ENCODE measurements at places on chromosomes 7 and 10.

GRCh38 chr7:140304191-140304799, 94.0 kb downstream of the SLC37A3 start:
- DNase-seq, result no peak

- no peak for DNase-seq
These were observed 21.8 kb downstream of the PRKCQ start for GRCh38 chr10:6558272-6558671.

DNA sequence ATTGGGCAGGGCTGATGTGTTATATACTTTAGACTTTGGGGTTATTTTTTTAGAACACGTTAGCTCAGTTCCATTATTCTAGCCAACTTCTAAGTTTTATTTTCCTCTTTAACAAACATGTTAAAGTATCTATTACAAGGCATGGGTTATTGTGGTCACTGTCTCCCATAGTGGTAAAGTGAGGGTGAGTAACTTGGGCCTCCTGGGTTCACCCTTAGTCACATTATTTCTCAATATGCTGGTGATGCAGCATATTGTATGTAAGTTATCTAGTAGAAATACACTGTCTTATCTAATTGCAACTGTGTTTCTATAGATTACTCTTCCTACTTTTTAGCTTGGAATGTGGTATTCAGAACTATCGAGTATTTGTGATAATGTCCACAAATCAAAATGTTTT, 65.9 kb downstream of the BBS9 start:
- no peak for DNase-seq

GRCh38 chr7:935164-935873, 19.2 kb downstream of the ADAP1 start:
- DNase-seq, result no peak

DNA sequence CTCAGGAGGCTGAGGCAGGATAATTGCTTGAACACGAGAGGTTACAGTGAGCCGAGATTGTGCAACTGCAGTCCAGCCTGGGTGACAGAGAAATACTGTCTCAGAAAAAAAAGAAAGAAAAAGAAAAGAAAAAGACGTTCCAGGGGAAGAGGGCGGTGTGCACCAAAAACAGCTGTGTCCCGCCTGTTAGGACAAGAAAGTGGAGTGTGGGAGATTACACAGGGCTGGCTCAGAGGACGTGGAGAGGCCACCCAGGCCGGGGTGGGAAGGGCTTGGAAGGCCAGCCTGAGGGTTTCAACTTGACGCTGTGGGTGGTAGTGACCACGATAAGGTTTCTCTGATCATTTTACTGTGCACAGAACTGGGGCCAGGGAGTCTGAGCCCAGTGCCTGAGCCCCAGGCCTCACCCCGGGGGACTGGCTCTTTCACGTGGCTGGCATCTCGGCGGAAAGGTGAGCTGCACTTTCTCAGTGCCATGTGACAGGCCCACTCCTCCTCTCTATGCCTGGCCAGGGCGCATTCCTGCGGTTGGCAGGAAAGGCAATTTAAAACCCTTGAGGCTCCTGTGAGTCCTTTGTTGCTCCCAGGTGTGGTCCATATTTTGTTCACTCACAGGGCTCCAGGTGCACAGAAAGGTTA, 13.9 kb downstream of the RHBDD2 start:
- DNase-seq, result no peak

GRCh38 chr7:151062399-151063211, 3.2 kb downstream of the SLC4A2 start:
- peak; percentile 90 for DNase-seq

DNA sequence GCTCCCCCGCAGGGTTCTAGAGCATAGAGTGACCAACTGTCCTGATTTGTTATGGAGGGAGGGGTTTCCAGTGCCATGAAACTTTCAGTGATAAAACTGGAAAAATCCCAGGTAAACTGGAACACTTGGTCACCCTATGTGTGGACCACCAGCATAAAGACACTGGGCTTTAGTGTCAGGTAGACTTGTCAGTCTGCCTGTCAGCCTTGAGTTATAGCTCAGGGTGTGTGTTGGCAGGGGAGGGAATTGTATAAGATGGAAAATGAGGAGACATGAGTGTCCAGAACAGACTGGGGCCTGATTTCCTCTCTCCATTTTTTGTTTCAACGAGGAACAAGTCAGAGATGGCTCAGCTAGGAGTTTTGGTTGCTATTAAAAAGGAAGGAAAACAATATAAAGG, 10.2 kb upstream of the EFCAB10 start:
- no peak for DNase-seq

- no peak for DNase-seq
These were observed 7.1 kb downstream of the KCNMA1 start for GRCh38 chr10:77630507-77630848.

GRCh38 chr7:79820387-79820786, 314.2 kb upstream of the GNAI1 start:
- DNase-seq, result peak; percentile 20

- DNase-seq, result peak; percentile 23
These were observed 54.0 kb downstream of the PWWP2B start for GRCh38 chr10:132450825-132451505.

DNA sequence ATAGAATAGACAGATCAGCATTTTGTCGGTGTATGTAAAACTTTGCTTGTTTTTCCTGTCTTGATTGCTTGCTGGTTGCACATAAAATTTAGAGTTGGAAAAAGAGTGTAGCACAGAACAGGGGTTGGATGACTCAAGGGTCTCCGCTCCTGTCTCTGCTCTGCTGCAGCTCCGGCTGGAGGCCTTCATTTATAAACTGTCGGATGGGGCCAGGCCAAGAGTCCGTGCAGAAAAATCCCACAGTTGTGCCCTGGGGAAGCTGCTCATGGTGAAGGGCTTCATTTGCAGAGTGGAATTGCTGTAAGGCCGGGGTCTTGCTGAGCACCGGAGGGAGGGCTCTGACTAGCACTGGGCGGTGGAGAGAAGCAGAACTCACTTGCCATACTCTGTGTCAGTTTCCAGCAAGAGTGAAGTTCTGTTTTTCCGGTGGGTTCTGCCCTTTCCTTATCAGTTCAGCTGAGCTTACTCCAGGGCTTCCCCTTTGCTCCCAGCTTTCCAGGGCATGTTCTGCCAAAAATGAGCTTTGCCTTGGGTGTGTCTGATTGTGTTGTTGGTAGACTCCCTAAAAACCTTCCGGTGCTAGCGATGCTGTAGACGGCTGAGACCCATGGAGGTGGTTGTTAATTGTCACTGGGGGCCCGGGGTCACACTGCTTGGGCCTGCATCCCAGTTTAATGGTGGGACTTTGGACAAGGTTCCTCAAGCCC, 67.2 kb downstream of the CAMK1D start:
- no peak for DNase-seq

- DNase-seq, result no peak
These were observed 77.1 kb upstream of the GNAI1 start for GRCh38 chr7:80057488-80057887.

DNA sequence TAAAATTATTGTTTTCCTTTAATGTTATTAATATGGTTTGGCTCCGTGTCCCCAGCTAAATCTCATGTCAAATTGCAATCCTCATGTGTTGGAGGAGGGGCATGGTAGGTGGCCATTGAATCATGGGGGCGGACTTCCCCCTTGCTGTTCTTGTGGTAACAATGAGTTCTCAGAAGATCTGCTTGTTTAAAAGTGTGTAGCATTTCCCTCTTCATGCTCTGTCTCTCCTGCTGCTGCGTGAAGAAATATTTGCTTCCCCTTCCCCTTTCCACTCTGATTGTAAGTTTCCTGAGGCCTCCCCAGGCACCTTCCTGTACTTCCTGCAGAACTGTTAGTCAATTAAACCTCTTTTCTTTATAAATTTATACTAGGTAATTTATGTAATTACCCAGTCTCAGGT, 27.5 kb downstream of the VIM start:
- DNase-seq, result no peak

DNA sequence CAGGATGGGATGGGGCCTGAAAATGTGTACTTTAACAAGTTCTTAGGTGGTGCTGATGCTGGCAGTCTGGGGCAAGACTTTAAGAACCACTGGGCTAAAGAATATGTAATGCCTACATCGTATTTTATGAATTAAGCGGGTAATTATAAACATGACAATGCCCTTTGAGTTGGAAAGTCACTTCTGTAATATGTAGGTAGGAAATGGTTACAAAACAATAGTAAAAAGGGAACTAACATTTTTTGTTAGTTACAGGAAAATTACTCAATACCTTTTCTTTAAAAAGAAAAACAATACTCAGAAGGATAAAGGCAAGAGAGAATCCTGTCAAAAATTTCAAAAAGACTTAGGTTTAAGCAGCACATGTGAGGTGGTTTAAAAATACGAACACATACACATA, 48.3 kb upstream of the STEAP4 start:
- DNase-seq, result no peak

DNA sequence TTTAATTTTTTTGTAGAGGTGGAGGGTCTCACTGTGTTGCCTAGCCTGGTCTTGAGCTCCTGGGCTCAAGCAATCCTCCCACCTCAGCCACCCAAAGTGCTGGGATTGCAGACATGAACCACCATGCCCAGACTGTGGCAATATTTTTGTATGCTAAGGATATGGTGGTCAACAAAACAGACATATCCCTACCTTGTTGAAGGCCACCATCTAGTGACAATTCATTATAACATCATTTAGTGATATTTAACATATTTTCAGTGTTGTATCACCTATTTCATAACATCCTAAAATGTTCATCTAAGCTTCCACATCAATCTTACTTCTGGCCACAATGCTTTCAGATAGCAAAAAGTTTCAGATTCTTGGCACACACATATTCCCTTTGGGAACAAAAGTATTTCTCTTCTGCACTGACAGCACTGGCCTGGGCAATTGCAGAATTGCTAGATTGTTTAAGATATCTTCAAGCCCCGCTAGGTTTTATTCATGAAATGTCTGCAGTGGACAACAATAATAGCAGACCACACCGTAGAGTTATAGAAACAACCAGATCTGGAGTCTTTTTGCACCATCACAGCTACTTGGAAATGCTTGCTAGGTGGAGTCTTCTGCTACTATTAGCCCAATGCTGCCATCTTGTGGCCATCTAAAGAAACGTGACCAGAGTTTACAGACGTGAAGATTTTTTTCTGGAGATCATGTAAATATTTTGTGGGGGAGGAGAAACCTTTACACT, 58.4 kb downstream of the DNAJC12 start:
- peak; percentile 68 for DNase-seq

GRCh38 chr7:37930226-37930948, 9.9 kb downstream of the EPDR1 start:
- no peak for DNase-seq

DNA sequence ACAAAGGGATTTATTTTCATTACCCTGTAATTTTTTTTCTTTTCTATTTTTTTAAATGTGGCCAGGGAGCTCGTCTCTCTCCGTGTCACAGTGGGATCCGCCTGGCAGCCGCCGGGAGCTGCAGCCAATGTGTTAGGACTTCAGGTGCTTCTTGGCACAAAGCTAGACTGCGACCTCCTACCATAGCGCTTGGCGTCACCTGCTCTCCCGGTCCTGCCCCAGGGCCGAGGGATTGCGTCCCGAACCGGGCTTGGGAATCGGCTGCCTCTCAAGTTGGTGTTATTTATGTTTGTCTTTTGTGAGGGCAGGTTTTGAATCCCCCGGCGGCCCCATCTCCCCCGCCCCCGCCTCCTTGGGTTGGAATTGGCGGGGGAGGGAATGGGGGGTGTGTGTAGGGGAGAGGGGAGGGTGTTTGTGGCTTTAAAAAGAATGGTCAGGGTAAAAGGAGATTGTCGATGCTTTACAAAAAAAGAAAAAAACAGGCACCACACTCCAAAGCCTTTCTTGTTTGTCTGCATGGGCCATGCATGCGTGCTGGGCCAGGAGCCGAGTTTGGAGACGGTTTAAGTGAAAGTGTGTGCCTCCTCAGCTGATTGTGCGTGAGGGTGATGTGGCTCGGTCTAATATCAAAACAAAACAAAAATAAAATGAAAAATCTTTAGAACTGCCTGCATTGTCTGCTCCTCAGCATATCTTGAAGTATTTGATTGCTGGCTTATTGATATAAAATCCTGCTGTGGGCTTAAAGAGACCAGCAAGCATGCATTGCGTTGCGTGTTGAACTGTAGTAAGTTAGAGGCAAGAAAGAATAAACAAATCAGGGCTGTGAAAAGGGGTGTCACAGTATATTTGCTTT, 1.2 kb downstream of the PPP1R9A start:
- peak; percentile 68 for DNase-seq

DNA sequence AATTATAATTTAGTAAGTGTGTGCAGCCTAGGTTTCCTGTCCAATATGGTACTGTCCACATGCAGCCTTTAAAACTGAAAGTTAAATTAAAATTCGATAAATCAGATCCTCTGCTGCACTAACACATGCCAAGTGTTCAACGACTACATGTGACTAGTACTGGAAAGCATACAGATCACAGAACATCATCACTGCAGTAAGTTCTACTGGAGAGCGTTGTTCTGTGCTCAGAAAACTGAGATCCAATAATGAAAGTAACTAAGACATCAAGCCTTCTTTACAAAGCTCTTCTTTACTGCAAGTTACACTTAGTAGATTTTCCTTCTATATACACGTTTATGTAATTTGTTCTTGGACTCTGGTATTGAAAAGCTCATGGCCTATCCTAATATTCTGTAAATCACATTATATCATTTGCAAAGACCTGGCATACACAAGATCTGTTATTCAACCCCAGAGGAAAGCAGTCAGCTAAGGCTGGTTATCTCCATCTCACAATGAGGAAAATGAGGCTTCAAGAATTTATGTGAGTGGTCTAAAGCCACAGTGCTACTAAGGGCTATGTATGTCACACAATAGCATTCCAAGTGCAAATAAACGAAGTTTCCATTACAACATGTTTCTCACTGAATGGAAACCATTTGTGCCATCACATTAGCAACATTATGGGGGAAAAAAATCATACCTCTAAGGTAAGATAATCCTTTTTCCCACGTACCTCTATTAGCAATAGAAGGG, 77.6 kb downstream of the VPS41 start:
- DNase-seq, result no peak

DNA sequence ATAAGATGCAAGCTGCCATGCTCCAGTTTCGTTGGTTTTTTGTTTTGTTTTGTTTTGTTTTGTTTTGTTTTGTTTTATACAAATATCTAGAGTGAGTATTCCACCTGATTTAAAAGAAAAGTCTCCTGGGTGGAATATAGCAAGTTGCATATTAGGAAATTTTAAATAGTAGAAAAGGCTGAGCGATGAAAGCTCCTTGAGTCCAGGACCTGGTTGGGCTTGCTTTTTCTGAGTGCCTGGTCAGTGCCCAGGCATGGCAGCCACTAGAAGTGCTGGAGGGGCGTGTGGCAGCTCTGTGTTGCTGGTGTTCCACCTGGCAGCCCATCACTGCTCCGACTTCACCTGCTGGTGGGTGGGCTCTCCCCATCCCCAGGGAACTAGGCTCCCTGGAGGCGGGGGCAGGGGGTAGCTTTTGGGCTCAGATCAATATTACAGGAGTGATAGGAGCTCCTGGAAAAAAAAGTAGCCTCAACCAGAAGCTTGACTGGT, 8.0 kb downstream of the COL17A1 start:
- no peak for DNase-seq

DNA sequence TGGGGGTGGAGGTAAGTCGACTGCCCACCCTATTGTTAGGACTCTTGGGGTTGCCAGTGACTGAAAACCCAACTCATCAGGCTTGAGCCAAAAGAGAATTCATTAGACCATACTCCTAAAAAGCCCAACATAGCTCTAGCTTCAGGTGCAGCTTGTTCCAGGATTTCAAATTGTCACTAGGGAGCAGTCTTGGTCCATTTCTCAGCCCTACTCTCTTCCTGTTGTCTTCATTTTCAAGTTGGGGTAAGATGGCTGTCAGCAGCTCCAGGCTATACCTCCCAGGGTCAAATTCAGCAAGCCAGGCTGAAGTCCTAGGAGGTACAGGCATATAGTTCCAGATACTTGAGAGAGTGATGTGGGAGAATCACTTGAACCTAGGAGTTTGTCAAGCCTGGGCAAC, 14.9 kb upstream of the COL13A1 start:
- DNase-seq, result no peak

GRCh38 chr7:68783684-68784083, 814.6 kb upstream of the AUTS2 start:
- DNase-seq, result no peak

Data from nephron progenitor cell (in vitro differentiated cells).